Effector memory CD8-positive, alpha-beta T cell (primary cell): ENCODE measurements at places on chromosomes 11 and 22.

- DNase-seq = peak; percentile 47
Measured at GRCh38 chr11:67269401-67270255, 3.4 kb downstream of the GRK2 start.

GRCh38 chr11:94196363-94196762, 67.7 kb downstream of the PANX1 start:
- DNase-seq = no peak

DNA sequence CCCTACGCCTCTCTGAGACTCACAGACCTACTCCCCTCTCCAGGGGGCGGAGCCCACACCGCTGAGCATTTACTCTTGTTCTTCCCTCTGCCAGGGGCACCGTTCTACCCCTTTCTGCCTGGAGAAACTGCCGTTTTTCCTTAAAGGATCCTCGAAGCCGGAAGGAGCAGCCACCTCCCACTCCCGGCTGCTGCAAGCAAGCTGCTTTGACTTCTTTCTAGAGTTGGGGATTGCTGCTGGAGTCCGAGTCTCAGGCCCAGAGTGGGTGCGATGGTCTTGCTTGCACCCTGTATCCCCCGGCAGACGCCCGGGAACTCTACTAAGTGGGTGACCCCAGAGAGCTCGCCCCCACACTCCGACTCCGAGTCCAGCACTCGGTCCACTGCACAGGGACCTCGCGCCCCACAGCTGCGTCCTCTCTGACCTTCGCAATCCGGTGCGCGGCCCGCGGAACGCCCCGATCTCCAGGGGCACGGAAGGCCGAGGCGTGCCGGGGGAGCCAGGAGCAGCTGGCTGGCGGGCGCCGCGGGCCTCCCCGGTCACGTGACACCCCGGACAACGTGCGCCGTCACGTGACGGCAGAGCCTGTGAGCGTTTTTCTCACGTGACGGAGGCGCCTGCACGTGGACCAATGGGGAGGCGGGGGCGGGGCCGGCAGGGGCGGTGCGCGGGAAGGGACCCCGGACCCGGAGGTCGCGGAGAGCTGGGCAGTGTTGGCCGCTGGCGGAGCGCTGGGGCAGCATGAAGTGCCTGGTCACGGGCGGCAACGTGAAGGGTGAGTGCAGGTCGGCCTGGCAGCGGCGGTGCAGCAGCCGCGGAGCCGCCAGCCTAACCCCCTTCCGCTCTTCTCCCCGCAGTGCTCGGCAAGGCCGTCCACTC, at the start of gene RAD9A:
TSS of gene RAD9A (plus strand) at position 683 of the 879 bp plus-strand sequence. CDS start at position 742, 59 bp downstream.
- peak; percentile 88 for DNase-seq

GRCh38 chr11:20668844-20669819, at the start of gene NELL1:
TSS of gene NELL1 (plus strand) at chr11:20669586.
- no peak for DNase-seq

GRCh38 chr22:46798366-46799350, 36.2 kb downstream of the TBC1D22A start:
- DNase-seq = peak; percentile 72

GRCh38 chr11:130671801-130672700, 223.6 kb downstream of the ADAMTS15 start:
- no peak for DNase-seq

GRCh38 chr11:27991736-27992135, 116.2 kb downstream of the KIF18A start:
- no peak for DNase-seq

GRCh38 chr11:728901-729491, 18.3 kb upstream of the TALDO1 start:
- DNase-seq = no peak

DNA sequence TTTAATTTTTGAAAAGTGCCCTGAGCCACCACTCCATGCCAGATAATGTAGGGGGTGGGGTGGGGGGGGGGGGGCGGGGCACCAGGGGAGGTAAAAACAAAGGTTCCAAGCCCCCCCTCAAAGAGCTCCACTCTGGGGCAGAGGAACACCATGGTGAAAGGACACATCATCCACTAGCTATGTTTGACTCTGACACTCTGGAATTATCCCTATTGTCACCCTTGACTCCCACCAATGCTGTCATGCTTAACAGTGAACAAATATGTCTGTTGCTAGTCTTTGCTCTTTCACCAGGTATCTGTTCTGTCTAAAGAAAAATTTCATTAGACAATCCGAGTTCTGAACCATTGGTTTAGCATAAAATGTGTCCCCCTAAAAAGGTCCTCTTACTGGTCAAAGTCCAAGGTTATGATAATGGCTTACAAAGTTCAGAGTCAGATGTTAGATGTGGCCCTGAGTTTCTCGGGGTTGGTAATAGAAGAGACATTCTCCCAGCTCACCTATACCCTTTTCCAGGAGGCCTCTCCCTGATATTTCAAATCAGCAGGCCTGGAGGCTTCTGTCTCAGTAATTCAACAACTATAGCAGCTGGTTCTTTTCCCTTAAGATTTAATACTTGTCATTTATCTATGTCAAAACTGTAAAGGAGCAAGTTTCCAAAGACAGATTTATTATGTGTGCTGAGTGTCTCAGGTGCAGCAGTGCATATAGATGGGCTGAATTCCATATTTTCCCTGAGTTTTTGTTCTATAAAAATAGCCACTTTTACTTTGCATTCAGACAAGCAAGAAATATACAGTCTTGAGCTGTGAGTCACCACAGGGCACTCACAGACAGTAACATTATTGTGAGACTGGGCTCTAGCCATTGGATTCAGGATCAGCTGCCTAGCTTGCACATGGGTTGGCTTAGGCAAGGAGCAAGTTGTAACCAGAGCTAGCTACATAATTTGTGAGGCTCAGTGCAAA, 174.1 kb downstream of the CSNK2A3 start:
- no peak for DNase-seq

DNA sequence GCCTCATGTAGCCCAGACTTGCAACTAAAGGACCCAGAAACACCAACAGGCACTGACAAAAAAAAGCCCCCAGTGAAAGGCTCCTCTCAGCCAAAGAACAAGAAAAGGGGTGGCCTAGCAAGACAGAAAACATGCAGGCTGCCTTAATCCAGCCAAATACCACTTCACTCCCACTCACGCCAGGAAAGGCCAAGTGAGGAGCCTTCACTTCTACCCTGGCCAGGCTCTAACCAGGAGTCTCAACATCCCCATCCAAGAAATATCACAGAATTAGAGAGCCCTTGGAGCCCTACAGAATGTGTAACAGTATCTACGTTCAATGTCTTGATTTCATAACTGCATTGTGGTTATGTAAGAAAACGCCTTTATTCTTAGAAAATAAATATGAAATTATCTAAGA, 149.0 kb downstream of the APOL5 start:
- DNase-seq = no peak

DNA sequence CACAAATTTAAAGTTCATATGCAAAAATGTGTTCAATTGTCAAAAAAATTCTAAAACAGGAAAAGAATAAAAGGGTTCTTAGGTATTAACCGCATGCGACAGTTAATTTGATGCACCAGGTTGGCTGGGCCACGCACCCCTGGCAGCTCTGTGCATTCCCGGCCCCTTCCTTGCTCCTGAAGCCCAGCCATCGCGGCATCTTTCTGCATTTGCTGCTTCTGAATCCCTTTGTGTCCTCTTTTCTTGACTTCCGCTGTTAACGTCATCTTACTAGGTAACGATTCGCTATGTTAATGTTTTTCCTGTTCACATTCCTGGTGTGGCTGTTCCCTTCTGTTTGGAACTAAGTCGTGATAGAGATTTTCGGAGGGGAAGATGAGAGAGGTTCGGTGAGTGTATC, 7.9 kb upstream of the KLHDC7B start:
- DNase-seq = no peak

- DNase-seq = no peak
Measured at GRCh38 chr11:15589070-15589626, 474.4 kb downstream of the INSC start.

DNA sequence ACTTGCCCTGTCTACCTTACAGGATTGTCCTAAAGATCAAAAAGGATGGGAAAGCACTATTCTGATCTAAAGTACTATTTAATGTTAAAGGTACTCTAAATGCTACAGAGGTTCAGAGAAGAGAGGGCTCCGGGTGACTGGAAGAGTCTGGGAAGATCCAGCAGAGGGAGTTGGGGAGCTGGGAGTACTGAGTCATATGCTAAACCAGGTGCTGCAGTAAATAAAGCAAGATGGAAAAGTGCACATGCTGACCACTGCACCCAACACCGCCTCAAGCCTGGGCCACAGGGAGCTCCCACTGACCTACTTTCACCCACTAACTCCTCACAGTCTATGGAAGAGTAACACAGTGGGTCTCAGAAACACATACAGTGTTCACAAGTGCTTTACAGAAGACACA, 49.3 kb downstream of the WT1 start:
- no peak for DNase-seq

DNA sequence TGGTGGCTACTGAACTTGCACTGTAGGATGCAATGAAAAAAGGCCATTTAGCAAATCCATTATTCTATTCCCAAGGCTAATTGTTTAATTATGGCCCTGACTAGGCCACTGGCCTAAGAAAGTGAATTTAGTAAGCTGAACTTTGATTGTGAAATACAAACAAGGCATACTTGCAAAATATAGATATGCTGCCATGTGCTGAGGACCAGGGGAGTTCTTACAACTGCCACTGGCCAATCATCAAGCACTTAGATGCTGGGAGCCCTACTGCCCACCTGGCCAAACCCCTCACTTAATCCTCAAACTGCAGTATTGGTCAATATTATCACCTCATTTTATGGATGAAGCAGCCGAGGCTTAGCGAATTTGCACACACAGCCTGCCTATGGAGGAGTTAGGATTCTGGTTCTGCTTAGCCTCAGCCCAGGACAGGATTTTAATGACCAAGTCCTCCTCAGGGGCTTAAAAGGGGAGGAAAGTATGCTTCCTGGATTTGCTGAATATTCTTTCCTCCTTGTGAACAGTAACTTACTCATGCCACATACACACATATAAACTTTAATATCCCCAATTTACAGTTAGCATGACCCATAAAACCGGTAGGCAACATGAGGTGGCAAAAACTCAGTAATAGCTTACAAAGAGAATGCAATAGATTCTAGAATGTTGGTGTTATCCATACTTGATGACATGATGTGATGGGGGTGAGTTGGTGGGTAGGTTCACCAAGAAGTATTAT, 39.3 kb downstream of the CD44 start:
- no peak for DNase-seq

DNA sequence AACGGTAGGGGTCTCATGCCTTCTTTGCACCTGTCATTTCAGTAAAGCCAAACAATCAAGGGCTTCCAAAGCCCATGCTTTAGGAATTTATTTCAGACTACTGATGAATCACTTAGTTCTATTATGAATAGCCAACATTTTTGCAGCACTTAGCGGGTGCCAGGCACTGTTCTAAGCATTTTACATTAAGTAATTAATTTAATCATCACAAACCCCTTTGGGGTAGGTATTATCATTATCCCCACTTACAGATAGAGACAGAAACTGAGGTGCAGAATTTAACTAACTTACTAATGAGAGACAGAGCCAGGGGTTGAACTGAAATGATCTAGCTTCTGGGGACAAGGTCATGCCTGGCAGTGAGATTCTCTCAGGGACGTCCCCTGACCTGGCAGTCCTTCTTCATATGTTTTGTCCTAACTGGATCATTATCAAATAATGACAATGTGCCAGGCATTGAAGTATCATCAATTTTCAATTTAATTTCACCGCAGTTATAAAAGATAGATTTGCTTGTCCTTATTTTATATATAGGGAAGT, 31.7 kb upstream of the NAV2 start:
- DNase-seq = no peak

DNA sequence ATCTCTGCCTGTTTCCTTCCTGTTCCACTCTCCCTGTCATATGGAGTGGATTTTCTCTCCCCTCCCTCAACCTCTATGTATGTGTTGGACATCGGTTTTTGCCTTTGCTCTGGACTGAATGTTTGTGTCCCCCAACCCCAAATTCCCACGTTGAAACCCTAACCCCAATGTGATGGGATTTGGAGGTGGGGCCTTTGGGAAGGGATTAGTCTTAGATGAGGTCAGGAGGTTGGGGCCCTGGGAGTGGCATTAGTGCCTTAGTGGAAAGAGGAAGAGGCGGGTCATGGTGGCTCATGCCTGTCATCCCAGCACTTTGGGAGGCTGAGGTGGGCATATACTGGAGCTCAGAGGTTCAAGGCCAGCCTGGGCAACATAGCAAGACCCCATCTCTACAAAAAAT, 11.6 kb downstream of the TP53AIP1 start:
- no peak for DNase-seq

GRCh38 chr11:85935751-85936150, 80.6 kb downstream of the CCDC83 start:
- DNase-seq = no peak

- no peak for DNase-seq
Measured at GRCh38 chr11:77660947-77661346, 23.4 kb upstream of the CLNS1A start.

DNA sequence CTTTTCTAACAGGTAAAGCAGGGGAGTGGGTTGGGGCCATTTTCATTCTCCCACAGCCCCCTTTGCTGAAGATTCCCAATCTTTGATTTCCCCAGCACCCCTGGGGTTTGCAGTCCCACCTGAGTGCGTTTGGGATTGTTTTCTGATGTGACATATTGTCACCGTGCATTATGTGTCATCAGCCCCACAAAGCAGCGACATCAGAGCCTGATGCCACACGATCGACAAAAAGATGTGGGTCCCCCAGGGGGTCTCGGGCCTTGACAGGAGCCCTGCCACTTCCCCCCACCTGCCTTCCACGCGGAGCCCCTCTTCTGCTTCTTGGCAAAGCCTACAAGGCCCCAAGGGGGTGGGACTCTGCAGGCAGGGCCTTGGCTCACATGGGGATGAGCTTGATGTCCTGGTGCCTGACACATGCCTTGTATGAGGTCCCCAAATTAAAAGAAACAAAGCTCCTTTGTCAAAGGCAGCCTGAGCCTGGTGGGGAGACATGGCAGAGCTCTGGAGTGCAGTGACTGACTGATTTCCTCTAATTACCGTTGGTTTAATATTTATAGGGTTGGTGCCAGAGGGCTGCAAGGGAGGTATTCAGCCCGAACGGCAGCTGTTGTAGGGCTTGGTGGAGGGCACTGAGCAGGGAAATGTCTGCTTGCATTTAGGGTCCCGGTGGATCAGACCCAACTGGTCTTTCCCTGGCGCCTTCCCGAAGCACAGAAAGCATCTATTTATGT, 149.2 kb downstream of the MIAT start:
- DNase-seq = no peak

DNA sequence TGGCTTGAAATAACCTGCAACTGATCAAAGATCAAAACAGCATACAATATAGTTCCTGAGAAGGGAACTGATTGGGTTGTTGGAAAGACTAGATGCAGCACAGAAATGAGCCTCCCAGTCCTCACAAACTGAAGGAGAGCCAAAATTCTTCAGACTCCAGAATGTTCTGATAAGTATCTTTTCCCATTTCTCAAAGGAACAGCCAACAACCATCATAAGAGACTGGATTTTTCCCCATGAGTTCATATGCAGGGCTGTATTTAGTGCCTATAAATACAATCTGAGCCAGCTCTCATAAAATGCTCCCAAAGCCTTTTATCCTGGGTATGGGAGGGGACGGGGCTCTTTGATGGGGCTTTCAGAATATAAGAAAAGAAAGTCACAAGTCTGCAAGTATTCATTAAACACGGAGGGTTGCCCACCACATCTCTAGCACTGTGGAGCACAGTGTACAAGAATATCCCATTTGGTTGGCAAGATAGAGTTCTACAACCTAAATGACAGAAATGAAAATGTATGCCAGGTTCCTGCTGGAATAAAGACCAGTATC, 50.7 kb upstream of the LYVE1 start:
- no peak for DNase-seq
